CD14-positive monocyte (primary cell): ENCODE measurements at places on chromosomes 4 and X. TPM values are rescaled to one million over a fixed set of nuclear protein-coding genes. Genes with fewer than 3 reads are reported as not detected.
A peak's percentile ranks its signal among the peaks of the same experiment; 100 is the strongest.

- no peak for DNase-seq
- no peaks in the 10 kb centered on the region for H3K36me3 ChIP-seq
- H3K4me3 ChIP-seq, result no peak overlapping the region
- no peak overlapping the region for H3K27ac ChIP-seq
- peaks cover 16% of the 10 kb centered on the region for H3K4me1 ChIP-seq
Observed at GRCh38 chr4:122591196-122591595, 29.7 kb downstream of the IL21 start.

The FAM149A gene
- polyA plus RNA-seq, result not detected

DNA sequence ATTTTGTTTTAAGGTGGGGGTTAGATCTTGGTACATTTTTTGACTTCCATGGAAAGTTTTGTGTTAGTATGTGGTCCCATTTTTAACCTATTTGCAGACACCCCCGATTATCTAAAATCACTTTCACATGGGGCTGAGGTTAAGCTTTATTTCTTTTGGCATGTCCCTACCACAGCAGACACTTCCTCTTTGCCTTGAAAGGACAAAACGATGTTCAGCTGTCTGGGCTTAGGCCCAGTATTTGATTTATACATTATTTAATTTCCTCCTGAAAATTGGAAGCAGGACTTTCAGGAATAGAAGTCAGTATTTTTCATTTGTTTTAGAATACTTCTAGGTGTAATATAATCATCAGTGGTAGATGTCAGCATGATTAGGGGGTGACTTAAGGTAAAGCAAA is 112.4 kb upstream of the SPRY1 start:
- H3K27ac ChIP-seq, result no peak overlapping the region
- H3K27me3 ChIP-seq, result no peaks in the 10 kb centered on the region
- no peak for DNase-seq
- H3K36me3 ChIP-seq, result no peaks in the 10 kb centered on the region
- H3K4me1 ChIP-seq, result no peaks in the 10 kb centered on the region
- no peak overlapping the region for H3K4me3 ChIP-seq

DNA sequence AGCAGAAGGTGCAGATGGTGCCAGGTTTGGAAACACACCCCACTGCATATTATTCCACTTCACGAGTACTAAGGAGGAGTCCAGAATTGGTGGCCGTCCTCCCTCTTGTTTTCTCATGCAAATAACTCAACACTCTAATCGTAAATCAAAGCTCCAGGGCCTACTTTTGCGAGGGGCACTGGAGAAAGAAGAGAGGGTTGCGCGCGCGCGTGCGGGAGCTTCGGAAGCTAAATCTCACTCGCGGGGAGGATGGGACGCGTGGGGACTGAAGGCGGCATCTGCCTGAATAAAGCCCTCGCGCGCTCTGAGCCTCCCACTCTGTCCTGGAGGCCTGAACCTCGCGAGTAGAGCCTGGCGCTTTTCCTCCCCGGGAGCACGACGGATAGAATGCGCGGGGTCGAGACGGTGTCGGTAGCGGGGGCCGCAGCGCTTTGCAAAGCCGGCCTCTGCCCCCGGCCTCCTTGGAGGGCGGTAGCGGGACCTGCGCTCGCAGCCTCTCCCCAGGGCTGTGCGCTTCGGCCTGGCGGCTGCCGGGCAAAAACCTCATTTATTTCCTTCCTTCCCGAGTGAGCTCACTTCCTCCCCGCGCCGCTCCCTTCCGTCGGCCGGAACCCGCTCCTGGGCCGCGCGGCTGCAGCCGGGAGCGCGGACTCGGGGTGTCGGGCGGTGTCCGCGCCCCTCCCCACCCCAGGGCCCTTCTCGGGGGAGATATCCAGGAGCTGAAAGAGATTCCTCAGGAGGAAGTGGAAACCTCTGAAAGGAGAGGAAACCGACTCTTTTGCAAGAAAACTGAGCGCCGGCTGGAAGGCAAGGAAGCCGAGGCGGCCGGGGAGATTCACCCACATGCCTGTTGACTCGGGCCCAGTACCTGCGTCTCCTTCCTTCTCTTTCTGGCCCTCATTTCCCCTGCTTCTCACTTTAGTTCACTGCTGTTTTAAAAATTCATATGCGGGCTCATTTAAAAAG is 20.7 kb downstream of the HAND2 start:
- peak; percentile 53 for DNase-seq
- H3K4me3 ChIP-seq, result peak overlapping the region; percentile 25
- peaks cover 43% of the 10 kb centered on the region for H3K4me1 ChIP-seq
- peaks cover 88% of the 10 kb centered on the region for H3K27me3 ChIP-seq

The NXF2 gene
- not detected for polyA plus RNA-seq

GRCh38 chr4:105967058-105967658 is 71.9 kb downstream of the NPNT start:
- H3K27me3 ChIP-seq, result no peaks in the 10 kb centered on the region
- no peaks in the 10 kb centered on the region for H3K36me3 ChIP-seq
- no peaks in the 10 kb centered on the region for H3K4me1 ChIP-seq
- DNase-seq, result no peak
- H3K27ac ChIP-seq, result no peak overlapping the region

DNA sequence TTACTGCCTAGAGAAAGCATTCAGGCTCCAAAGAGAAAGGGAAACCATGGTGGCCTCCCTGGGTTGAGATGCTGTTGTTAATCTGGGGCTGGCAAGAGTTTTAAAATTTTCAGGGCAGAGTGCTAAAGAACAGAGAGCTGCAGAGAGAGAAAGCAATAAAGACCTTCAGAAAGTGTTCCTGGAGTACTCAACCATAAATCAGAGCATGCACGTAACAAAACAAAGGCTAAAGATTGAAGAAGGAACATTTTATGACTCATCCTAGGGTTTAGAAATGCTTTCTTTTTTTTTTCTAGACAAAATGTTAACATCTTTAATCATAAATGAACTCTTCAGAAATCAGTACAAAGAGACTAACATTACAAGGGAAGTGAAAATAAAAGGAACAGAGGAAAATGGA is 562.3 kb upstream of the NDST4 start:
- no peak overlapping the region for H3K4me3 ChIP-seq
- no peak overlapping the region for H3K27ac ChIP-seq
- H3K36me3 ChIP-seq, result no peaks in the 10 kb centered on the region
- no peaks in the 10 kb centered on the region for H3K27me3 ChIP-seq

DNA sequence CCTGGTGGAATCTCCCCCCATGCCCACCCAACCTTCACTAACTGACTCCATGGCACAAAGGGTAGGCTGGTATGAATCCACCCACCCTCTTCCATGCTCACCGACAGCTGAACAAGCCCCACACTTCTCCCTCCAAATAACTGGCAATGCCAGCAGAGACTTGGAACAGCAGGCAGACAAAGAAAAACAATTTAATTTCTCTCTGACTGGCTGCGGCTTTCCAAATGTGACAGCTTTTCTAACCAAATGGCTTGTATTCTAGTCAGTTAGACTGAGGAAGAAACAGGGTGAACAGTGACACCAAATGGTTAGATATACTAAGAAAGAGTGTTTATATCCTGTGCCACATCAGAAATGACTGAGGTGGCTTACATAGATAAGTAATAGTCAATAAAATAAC is 199.3 kb upstream of the ADAMTS3 start:
- no peaks in the 10 kb centered on the region for H3K4me1 ChIP-seq
- H3K4me3 ChIP-seq, result no peak overlapping the region
- no peaks in the 10 kb centered on the region for H3K27me3 ChIP-seq
- H3K27ac ChIP-seq, result no peak overlapping the region

The PDLIM3 gene
- not detected for polyA plus RNA-seq

DNA sequence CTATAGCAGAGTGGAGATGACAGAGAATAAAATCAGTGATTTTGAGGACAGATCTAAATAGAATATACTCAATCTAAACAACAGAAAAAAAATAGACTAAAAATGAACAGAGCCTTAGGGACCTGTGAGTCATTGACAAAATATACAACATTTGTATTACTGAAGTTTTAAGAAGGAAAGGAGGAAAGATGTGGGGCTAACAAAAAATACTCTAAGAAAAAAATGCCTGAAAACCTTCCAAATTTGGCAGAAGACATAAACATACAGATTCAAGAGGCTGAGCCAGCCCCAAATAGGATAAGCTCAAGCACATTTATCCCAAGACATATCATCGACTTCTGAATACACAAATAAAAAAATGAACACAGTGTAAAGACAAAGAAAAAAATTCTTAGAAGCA is 123.6 kb upstream of the INTU start:
- H3K4me1 ChIP-seq, result no peaks in the 10 kb centered on the region
- H3K27me3 ChIP-seq, result no peaks in the 10 kb centered on the region
- no peak overlapping the region for H3K4me3 ChIP-seq
- H3K36me3 ChIP-seq, result no peaks in the 10 kb centered on the region
- DNase-seq, result no peak

DNA sequence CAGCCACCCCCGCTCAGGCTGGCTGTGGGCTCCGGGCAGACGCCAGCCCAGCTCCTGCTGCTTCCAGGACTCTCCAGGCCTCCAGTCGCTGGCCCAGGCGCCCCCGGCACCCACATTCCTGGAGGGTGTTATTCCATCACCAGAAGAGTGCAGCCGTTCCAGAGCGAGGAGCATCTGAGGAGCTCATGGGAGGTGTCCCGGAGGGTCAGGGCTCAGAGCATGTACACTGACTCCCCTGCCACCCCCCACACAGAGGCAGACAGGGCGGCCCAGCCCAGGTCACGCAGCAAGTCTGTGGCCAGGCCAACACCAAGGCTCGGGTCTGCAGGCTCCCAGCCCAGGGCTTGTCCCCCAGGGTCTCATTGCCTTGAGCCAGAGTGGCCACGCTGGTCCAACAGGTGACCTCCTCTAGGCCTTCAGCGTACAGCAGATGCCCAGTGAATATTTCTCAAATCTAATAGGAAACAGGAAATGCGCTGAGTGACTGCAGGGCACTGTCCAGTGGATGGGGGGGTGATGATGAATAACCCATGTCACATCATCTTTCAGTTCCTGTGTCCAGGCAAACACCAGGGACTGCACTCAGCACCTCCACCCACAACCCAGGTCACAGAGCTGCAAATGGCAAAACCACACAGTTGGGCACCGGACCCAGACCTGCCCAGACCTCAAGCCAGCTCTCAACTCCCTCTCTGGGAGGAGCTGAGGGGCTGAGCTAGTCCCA is 37.2 kb downstream of the ABLIM2 start:
- no peak overlapping the region for H3K27ac ChIP-seq
- H3K27me3 ChIP-seq, result no peaks in the 10 kb centered on the region
- H3K4me1 ChIP-seq, result no peaks in the 10 kb centered on the region
- H3K36me3 ChIP-seq, result no peaks in the 10 kb centered on the region
- DNase-seq, result no peak

DNA sequence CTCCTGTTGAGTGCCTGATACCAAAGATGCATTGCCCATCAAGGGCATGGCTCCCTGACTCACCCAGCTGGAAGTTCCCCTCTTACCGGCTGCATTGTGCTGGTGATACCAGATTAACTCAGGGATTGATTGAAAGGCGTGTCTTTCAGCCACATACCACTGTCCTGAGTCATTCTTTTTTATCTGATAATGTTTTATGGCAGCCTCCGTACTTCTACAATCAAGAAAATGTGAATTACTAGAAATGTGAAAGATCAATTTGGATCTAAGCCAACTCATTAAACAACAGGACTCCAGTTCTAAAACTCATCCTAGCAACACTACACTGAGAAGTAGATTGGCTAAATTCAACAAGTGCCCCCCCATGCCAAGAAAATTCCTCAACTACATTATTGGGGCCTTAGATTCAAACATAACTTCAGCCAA is 40.0 kb downstream of the TXK start:
- H3K4me3 ChIP-seq, result no peak overlapping the region
- H3K27me3 ChIP-seq, result no peaks in the 10 kb centered on the region

The CDX4 gene
- polyA plus RNA-seq, result not detected

DNA sequence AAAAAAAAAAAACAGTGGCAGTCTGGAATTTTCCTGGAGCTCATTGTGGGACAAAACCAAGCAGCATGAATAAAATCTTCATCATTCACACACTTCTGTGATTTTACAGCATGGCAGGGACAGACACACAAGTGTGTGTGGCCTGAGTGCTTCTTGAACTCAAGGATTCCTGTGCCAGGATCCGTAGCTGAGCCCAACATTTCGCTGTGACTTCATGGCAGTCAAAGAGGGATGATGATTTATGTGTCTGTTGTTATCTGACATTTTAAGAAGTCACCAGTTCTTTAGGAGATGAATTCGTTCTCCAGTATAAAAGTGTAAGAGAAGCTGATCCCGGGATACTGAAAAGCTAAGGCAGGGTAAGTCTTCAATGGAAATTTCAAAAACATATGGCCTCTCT is 57.0 kb downstream of the ING2 start:
- no peaks in the 10 kb centered on the region for H3K36me3 ChIP-seq
- H3K4me1 ChIP-seq, result no peaks in the 10 kb centered on the region
- H3K27ac ChIP-seq, result no peak overlapping the region
- H3K4me3 ChIP-seq, result no peak overlapping the region

DNA sequence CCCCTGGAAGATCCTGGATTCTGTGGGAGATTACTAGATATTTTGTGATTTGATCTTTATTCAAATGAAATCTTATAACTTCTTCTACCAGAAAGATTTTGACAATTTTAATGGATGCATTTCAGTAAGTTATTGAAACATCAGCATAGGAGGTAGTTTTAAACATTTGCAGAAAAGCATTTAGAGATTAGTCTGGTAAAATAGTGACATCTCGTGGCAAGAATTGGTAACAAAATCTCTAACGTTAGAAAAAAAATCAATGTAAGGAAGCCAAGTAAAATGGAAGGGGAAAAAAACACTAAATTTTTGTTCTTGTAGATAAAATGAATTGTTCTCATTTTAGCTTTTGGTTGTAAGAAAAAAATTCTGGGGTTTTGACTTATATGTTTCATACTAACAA is 73.3 kb downstream of the TASL start:
- H3K36me3 ChIP-seq, result no peaks in the 10 kb centered on the region
- no peaks in the 10 kb centered on the region for H3K27me3 ChIP-seq
- H3K4me1 ChIP-seq, result no peaks in the 10 kb centered on the region
- DNase-seq, result no peak
- no peak overlapping the region for H3K27ac ChIP-seq

The MOSPD2 gene
- polyA plus RNA-seq, result 16.7 and 44.6 TPM in 2 replicates

DNA sequence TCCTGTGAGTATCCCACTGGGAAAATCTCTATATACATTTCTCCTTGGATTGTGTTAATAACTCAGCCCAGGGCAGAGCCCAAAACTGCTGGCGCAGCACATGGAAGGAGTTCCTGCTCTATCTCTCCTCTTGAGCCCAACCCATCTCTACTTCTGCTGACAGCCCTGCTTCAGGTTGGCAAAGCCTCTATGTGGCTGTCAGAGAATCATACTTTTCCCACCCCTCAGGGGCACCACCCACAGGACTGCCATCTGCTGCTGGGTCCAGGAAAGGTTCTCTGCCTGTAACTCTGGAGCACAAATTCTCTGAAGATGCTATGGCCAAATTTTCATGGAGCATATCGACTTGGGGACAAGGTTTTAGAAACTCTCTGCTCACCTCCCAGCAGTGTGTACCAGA is 278.5 kb upstream of the EMCN start:
- DNase-seq, result no peak
- H3K27me3 ChIP-seq, result no peaks in the 10 kb centered on the region
- H3K27ac ChIP-seq, result no peak overlapping the region
- H3K4me1 ChIP-seq, result no peaks in the 10 kb centered on the region
- H3K4me3 ChIP-seq, result no peak overlapping the region

The ATP7A gene
- 3.8 TPM for polyA plus RNA-seq

GRCh38 chr4:180281724-180282123 is 1961.5 kb upstream of the TENM3 start:
- no peak overlapping the region for H3K4me3 ChIP-seq
- H3K27ac ChIP-seq, result no peak overlapping the region
- H3K27me3 ChIP-seq, result no peaks in the 10 kb centered on the region
